Neural crest cell (in vitro differentiated cells): ENCODE measurements at places on chromosomes 12 and 14. TPM values are rescaled to one million over a fixed set of nuclear protein-coding genes. Genes with fewer than 3 reads are reported as not detected.

GRCh38 chr12:31346267-31346666 is 20.3 kb upstream of the SINHCAF start:
- no peak for DNase-seq
- H3K4me1 ChIP-seq = no peaks in the 10 kb centered on the region
- H3K27me3 ChIP-seq = no peaks in the 10 kb centered on the region
- H3K27ac ChIP-seq = no peak overlapping the region
- H3K36me3 ChIP-seq = no peaks in the 10 kb centered on the region
- H3K4me3 ChIP-seq = no peak overlapping the region

- H3K4me3 ChIP-seq = no peak overlapping the region
- peaks cover 19% of the 10 kb centered on the region for H3K4me1 ChIP-seq
- no peak overlapping the region for H3K27ac ChIP-seq
- H3K36me3 ChIP-seq = no peaks in the 10 kb centered on the region
- DNase-seq = no peak
These were observed 242.9 kb downstream of the CHST11 start for GRCh38 chr12:104699489-104700190.

- no peaks in the 10 kb centered on the region for H3K36me3 ChIP-seq
- H3K4me3 ChIP-seq = no peak overlapping the region
- no peak for DNase-seq
- H3K27ac ChIP-seq = no peak overlapping the region
- no peaks in the 10 kb centered on the region for H3K27me3 ChIP-seq
These were observed 46.0 kb downstream of the YEATS4 start for GRCh38 chr12:69405566-69405865.

DNA sequence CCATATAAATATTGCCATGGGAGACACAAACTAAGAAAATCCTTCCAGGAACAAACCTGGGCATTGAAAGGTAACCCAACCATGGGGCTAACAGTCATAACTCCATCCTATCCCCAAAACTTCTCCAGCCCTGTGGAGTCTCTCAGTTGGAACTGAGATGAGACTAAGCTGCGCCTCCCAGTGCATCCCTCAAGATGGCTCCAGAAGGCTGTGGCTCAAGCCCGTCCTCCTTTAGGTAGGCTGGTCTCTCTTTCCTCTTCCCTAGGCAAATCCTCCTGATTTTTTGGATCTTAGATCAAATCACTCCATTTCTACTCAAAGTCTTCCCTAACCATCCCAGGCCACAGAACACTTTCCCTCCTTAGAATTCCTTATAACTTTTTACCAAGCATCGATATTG is 364.3 kb upstream of the CCDC196 start:
- no peaks in the 10 kb centered on the region for H3K27me3 ChIP-seq
- no peak overlapping the region for H3K4me3 ChIP-seq
- H3K36me3 ChIP-seq = peaks cover 3% of the 10 kb centered on the region
- peaks cover 7% of the 10 kb centered on the region for H3K4me1 ChIP-seq

GRCh38 chr14:56199095-56199981 is 81.1 kb downstream of the PELI2 start:
- no peak overlapping the region for H3K4me3 ChIP-seq
- no peaks in the 10 kb centered on the region for H3K27me3 ChIP-seq
- H3K27ac ChIP-seq = no peak overlapping the region

Gene AVPR1A
- total RNA-seq = not detected in 2 replicates

Gene P2RX4
- 7.8 and 10.8 TPM in 2 replicates for total RNA-seq
